NCI-H2081 (cell line): ENCODE measurements at places on chromosomes 6 and 20.

GRCh38 chr6:7919871-7920270 is 9.3 kb upstream of the TXNDC5 start:
- DNase-seq: no peak

DNA sequence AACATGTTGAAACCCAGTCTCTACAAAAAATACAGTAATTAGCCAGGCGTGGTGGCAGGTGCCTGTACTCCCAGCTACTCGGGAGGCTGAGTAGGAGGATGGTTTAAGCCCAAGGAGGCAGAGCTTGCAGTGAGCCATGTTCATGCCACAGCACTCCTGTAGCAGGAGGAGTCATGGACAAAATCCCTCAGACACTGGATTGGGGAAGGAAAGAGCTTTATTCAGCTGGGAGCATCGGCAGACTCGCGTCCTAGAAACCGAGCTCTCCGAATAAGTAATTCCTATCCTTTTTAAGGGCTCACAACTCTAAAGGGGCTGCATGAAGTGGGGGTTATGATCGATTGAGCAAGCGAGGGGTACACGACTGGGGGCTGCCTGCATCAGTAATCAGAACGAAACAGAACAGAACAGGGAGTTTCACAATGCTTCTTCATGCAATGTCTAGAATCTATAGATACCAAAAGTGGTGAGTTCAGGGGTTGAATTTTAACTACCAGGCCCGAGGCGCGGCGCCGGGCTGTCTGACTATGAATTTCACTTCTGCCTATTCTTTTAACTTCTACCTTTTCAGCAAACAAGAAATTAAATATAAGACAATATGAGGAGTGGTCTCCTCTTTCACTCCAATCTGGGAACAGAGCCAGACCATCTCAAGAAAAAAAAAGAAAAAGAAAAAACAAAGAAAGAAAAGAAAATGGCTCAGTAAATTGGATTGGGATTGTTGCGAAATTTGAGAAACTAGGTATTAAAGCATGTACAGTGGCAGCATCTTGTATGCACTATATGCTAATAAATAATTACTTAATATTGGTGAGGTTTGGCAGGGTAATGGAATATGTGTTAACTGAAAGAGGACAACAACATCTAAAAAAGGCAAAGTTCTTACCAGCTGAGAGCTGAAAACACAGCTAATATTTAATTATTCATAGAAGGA is 23.6 kb downstream of the HMGN4 start:
- no peak for DNase-seq

DNA sequence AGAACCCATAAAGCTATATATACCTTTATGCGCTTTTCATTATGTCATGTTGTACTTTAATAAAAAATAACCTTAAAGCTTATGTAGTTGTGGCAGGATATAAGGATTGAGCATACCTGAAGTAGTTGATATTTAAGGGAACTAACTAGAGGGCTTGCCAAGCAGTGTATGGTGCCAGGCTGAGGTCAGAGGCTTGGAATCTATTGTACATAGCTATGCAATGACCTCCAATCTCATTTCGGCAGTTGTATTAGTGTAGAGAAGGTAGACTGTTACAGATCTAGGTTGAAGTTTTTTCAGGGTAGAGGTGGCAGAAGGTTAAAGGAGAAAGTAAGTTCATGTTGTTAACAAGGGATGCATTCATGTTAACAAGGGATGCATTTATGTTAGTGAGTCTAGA is 397.7 kb upstream of the HS3ST5 start:
- no peak for DNase-seq

- no peak for DNase-seq
Observed at GRCh38 chr6:127864701-127865100, 36.2 kb downstream of the THEMIS start.

- DNase-seq: peak; percentile 30
Observed at GRCh38 chr6:89007209-89008000, 44.0 kb upstream of the RNGTT start.

GRCh38 chr6:117425431-117426153 is at the start of gene ROS1:
Gene ROS1 (minus strand): TSS chr6:117425942. CDS start chr6:117425656, 286 bp downstream.
- DNase-seq: no peak

DNA sequence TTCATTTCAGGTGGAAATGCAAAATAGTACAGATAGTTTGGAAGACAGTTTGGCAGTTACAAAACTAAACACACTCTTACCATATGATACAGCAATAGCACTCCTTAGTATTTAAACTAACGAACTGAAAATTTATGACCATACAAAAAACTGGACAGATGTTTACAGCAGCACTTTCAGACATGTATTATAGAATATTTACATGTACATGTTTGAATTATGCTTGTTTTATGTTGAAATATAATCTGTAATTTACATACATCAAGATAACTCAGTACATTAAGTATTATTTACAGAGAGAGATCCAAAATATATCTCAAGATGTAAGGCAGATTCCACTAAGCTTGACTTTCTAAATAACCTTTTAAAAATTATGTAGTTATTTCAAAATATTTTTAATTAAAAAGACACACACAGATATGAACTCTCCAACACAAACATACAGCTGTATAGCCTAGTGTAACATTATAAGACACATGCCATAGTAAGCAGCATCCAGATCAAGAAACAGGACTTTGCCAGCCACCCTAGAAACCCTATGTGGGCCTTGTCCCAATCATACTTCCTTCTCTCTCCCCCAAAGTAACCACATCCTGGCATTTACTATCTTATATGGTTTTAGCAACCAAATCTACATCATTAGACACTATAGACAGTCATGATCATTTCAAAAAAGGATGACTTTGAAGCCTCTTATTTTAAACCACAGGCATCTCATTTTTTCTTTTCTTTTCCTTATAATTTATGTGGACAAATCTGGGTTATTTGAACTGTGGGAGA is 82.2 kb downstream of the MAN1A1 start:
- DNase-seq: no peak

DNA sequence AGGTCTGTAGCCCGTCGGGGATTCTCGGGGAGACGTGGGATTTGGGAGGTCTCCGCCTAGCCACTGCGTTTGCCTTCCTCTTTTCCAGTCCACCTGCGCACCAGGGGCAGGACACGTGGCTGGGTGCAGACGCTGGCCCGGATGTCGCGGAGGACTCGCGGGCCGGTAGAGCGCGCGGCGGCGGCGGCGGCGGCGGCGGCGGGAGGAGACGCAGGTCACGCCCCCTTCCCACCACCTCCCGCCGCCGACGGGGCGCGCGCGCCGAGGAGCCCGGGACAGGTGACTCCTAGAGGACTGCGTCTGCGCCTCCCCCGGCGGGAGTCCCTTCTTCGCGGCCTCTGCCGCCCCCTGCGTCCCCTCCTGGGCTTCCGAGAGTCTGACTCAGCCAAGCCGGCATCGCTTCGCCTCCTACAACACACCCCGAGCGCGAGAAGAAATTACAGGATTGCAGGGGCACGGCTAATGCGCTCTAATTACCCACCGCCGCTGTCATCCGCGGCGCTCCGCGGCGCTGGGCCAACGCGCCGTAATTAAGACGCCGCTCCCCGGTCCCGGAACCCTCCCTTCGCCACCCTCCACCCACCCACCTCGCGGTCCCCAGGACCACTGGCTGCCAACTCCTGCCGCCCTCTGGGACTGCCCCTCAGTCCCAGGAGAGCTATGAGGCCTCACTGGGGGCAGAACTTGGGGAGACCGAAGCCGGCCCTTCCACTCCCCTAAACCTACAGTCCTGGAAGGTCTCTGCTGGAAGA is 124.5 kb downstream of the MRPL14 start:
- DNase-seq: peak; percentile 49

GRCh38 chr20:309841-310644 is 12.7 kb downstream of the ZCCHC3 start:
- DNase-seq: peak; percentile 31

- DNase-seq: no peak
Observed at GRCh38 chr6:111837007-111837406, 36.2 kb downstream of the FYN start.

DNA sequence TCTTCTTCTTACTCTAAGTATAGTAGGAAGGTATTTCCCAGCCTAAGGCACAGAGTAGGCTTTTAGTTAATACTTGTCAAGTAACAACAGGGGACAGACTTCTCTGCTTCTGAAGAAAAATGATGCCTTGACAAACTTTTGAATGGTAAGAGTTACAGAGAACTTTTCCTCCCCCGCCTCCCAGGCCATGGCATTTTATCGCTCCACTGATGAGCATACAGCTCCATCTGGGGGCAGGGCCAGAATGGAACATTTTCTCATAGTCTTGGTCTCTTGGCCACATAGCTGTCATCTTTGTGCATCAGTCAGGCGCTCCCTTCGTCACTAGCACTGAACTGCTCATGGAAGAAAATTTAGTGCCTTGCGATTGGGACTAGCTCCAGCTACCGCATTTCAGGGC is 1066.8 kb upstream of the CITED2 start:
- no peak for DNase-seq

DNA sequence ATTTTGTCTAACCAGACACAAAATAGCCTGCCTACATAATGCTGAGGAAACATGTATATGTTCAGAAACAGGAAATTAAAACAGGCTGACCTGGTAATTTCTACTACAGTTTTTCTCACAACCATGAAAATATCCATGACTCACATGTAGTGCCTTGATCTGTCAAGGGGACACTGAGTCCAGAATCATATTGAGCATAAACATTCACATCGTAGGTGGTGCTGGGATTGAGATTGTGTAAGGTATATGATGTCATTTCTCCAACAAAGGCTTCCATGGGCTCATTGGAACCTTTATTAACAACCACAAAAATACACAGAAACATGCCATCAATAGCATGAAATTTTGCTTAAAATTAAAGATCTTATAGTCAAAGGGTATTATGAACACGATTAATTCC is 80.9 kb downstream of the COL12A1 start:
- no peak for DNase-seq

DNA sequence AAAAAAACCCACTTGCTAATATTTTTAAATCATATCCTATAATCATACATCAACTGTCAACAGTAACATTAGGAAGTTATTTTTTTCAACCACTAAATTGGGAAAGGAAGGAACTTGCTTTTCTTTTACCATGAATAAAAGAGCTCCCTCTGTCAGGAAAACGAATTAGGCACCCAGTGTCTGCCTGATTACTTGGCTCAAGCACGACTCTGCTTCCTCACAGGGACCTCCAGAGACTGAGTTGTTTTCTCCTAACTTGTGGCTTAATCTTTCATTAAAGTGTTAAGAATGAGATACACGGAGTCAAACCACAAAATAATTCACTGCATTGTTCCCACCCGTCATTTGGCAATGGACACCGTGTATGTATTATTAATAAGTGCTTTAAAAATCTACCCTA is 1405.1 kb upstream of the EYS start:
- no peak for DNase-seq

DNA sequence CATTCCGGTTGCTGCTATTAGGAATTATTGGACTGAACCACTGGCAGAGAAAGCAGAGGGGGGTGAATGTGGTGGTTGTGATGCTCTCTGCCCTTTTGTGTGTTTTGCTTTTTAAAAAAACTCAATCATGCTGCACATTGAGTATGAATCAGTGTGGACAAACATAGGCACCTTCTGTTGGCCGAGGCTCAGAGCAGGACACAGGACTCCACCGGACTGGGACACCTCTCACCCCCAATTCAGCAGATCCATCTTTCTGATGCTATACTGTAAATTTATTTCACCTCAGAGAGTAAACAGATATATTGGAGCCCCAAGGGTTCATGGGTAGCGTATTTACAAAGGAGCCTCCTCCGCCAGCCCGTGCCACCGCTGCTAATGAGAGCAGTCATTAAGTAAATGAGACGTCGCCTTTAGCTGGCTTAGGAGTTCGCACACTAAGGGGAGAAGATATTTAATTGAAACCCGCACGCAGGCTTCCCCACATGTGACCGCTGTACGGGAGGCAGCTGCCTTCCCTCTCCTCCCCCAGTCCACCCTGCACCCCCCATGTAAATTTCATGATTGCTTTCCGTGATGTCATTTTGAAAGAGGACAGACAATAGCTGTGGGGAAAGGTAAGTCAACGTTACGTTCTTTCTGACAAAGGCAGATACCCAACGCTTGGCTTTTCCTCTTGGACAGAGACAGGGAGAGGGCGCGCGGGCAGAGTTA is at the start of gene MYT1:
Gene MYT1, plus strand, starts transcription at position 330 of the 714 bp plus-strand sequence. CDS start 34,410 bp downstream, outside the sequence.
- peak; percentile 92 for DNase-seq

DNA sequence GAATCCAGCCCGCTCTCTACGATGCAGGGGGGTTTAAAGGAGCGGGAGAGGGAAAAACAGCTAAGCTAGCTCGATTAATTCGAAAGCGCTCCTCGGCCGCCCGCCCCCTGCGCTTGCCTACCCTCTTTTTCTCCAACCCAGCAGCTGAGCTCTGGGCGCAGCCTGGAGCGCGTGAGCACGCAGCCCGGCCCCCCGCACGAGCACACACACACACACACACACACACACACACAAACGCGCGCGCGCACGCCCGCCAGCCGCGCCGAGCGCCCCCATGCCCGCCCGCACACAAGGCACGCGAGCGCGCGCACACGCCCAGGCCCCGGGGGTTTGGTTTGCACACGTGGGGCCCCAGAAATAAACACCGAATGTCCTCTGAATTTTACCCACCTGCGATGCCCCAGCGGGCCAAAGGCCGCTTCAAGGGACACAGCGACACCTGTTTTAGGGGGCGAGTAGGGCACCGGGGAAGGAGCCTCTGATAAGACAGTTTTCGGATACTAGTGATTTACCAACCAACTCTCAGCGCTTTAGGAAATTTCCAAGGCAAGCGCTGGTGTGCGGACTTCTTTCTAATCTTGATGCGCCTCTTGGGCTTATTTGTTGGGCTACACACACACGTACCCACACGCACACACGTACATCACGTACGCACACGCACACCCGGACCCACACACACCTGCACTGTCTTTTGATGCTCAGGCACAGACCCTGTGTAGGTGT is 802 bp upstream of the NRN1 start:
- peak; percentile 56 for DNase-seq

GRCh38 chr20:15619341-15619740 is 953.9 kb downstream of the KIF16B start:
- DNase-seq: no peak

DNA sequence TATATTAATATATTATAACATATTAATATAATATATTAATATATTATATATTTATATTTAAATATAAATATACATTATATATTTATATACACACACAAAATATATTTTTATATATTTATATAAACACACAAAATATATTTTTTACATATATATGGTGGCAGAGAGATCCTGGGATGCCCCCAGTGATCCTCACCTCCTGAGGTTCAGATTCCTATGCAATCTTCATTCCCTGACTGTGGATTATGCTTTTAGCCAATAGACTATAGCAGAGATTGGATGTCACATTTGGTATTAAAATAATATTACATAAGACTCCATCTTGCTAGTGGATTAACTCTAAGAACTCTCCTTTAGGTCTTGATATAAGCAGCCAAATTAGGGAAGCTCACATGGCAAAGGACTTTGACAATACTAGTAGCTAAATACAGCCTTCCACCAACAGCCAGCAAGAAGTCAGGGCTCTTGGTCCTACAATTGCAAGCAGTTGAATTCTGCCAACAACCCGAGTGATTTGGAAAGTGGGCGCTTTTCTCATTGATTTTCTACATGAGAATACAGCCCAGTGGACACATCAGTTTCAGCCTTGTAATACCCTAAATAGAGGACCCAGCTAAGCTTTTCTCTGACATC is 681.0 kb downstream of the C6orf118 start:
- DNase-seq: no peak
